ENCODE measurements at places on chromosomes 4 and X.
A peak's percentile ranks its signal among the peaks of the same experiment; 100 is the strongest.

DNA sequence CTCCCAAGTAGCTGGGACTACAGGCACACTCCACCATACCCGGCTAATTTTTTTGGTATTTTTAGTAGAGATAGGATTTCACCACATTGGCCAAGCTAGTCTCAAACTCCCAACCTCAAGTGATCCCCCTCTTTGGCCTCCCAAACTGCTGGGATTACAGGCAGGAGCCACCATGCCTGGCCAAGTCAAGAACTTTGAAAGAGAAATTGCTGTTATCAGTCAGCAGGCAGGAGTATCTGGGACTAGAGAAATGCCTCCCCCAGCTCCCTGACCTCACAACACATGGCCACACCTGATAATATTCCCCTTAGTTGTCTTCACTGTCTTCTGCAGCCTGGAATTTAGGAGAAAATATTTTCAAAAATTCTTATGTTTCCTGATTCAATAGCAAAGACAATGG is 7.4 kb downstream of the TXK start:
- DNase-seq = no peak

DNA sequence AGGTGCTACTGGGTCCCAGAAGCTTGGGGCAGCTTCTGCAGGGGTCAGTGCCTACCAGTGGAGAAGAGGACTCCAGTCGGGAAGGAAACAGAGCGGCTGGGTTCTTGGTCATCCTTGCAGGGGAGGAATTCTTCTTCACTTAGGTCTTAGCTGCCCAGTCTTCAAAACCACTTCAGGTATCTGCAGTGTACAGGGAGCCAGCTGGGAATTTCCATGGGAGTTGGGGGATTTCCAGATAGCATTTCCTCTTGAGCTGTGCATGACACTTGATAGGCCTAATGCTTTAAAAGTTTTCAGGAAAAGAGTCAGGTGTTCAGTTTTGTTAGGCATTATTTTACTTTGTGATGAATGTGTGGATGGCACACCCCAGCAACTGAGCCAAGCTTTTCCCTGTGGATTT is 58.1 kb upstream of the ENPP6 start:
- no peak for DNase-seq

GRCh38 chr4:111630705-111631104 is 514.5 kb upstream of the FAM241A start:
- peak; percentile 54 for DNase-seq

DNA sequence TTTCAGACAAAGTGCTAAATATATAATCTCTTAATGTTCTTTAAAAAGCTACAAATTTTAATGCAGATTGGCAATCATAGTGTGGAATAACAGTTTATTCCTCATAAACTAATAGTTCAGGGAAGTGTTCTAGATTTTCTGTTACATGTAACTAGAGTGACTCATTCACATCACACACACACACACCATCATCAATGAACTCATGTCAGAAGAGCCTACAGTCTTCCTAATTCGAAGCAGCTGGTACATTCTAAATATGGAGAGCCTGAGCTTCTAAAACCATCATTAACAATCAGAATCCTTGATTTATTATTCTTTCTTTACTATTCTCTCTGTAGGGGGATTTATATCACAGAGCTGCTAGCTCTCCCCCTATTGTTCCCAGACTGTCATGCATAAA is 49.6 kb downstream of the DKK2 start:
- DNase-seq = peak; percentile 82

- DNase-seq = peak; percentile 17
Measured at GRCh38 chr4:54658252-54659093, 716 bp downstream of the KIT start.

DNA sequence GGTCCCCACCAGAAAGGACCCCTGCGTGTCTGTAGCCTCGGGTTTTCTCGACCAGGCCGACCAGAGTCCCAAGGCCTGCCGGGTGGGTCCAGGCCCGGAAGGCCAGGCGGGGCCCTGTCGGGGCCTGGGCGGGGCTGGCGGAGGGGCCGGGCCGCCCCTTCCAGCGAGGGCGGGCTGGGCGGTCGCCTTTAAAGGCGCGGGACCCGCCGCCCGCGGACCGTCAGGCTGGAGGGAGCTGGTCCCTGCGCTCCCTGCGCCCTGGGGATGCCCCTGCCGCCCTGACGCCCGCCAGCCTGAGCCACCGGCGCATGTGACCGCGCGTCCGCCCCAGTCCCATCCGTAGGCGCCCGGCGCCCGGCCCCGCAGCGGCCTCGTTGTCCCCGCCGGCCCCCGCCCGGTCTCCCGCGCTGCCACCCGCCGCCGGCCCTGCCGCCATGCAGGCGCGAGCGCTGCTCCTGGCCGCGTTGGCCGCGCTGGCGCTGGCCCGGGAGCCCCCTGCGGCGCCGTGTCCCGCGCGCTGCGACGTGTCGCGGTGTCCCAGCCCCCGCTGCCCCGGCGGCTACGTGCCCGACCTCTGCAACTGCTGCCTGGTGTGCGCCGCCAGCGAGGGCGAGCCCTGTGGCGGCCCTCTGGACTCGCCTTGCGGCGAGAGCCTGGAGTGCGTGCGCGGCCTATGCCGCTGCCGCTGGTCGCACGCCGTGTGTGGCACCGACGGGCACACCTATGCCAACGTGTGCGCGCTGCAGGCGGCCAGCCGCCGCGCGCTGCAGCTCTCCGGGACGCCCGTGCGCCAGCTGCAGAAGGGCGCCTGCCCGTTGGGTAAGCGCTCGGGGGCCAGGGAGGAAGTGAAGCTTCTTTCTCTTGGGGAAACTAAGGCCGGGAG is at the start of gene HTRA3:
TSS of gene HTRA3 (plus strand) at position 220 of the 883 bp plus-strand sequence. CDS start at position 435, 215 bp downstream.
- DNase-seq = no peak

GRCh38 chr4:128349921-128350320 is 62.3 kb upstream of the PGRMC2 start:
- DNase-seq = peak; percentile 87

- no peak for DNase-seq
Measured at GRCh38 chr4:155935389-155935986, 18.2 kb downstream of the CTSO start.

DNA sequence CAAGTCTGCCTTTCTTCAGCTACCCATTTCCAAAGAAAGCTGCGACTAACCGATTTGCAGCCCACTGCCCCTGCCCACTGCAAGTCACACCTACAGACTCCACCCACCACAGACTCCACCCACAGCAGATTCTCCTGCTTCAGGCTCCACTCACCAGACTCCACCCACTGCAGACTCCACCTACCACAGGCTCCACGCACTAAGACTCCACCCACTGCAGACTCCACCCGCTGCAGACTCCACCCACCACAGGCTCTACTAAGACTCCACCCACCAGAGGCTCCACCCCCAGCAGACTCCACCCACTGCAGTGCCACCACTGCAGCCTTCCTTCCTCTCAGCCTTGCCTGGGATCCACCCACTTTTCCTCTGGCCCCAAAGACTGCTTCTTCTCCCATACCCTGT is 41.3 kb downstream of the ABLIM2 start:
- peak; percentile 44 for DNase-seq

- DNase-seq = no peak
Measured at GRCh38 chr4:67436742-67437141, 108.6 kb downstream of the CENPC start.

GRCh38 chr4:128521156-128521555 is 233.5 kb upstream of the PGRMC2 start:
- peak; percentile 45 for DNase-seq

All from fibroblast of mammary gland (primary cell).